T-helper 1 cell (primary cell): ENCODE measurements at places on chromosomes 4 and X.
A peak's percentile ranks its signal among the peaks of the same experiment; 100 is the strongest.

GRCh38 chr4:180637616-180638015 lies 1605.6 kb upstream of the TENM3 start:
- no peak for DNase-seq

DNA sequence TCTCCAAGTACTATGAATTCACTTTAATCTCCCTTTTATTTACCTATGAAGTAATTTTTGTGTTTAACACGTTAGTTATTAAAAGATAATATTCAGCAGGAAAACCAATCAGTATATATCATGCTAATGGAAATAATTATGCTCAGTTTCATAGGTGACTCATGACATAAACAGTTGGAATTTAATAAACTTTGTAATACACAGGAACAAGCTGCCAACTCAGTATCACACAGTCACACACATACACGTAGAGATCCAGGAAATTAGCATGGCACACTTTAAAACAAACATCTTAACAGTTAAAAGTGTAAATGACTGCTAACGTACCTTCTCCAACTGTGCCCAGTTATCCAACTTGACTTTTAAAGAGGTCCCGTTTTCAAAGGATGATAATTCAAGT lies 2.3 kb downstream of the SPATA4 start:
- no peak for DNase-seq

DNA sequence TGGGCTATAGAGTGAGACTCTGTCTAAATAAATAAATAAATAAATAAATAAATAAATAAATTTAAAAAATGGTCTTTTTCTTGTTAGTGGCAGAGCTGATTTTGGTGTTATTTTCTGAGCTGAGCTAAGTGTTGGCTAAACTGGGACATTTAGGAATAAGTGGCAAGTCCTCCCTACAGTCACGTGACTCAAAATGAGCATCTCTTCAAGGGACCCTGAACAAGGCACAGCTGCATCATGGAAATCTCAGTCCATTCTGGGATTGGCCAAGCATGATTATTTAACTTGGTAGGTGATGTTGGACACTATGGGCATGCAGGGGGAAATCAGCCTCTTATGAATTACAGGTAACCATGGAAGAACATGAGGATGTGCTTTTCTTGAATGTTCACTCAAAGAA lies 42.0 kb downstream of the HAND2 start:
- no peak for DNase-seq

- DNase-seq, result peak; percentile 26
Measured at GRCh38 chr4:184448821-184449220, 25.5 kb downstream of the IRF2 start.

DNA sequence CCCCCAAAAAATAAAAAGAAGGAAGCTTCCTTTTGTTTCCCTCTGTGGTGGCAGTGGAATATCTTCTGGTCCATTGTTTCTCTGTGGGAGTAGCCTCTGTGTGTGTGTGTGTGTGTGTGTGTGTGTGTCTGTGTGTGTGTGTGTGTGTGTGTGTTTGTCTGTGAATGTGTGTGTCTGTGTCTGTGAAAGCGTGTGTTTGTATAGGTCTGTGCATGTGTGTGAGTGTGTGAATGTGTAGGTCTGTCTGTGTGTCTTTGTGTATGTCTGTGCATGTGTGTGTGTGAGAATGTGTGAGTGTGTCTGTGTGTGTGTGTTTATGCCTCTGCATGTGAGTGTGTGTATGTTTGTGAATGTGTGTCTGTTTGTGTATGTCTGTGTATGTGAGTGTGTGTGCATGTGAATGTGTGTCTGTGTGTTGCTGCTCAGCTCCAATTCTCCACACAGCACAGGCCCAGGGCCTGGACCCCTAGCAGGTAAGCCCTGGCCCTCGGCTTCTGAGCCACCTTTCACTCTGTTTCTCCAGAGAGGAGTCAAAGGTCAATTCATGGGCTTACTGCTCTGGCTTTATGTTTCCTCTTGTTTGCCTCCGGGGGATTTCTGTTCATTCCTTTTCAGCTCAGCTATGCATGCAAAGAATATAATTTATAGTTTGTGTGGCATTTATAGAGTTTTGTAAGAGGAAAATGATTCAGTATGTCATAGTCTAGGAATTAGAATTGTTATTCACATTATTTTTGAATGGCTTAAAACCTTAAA lies 89.8 kb downstream of the UCHL1 start:
- no peak for DNase-seq

DNA sequence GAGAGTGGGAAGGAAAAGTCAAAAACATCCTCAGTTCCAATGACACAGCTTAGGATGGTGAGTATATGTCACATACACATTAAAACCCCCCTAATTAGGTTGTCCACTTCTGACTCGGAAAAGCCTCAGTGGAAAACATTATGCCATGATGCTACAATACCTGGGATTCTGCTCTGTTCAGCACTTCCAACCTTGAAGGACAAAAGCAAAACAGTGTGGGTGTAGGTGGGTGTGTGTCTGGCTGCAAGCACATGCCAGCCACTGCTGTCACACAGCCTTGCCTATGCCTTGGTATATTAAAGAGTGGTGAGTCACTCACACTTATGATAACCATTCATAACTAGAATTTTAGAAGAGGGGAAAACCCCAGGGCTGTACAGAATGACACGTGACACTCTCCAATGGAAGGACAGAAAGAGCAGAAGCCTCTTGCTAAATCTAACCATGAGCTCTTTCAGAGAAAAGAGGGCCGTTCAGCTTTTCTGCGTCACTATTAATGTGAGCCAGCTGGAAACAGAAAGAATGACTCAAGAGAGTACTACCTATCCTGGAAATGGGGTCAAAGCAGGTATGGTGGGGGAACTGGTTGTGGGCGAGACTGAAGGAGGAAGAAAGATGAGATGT lies 159.6 kb downstream of the TET2 start:
- DNase-seq, result no peak

GRCh38 chrX:139388254-139388653 lies 142.3 kb upstream of the F9 start:
- DNase-seq, result no peak

- no peak for DNase-seq
Measured at GRCh38 chrX:16444353-16444752, 205.6 kb upstream of the S100G start.
